Neural progenitor cell (in vitro differentiated cells): ENCODE measurements at places on chromosomes 16 and 17.

DNA sequence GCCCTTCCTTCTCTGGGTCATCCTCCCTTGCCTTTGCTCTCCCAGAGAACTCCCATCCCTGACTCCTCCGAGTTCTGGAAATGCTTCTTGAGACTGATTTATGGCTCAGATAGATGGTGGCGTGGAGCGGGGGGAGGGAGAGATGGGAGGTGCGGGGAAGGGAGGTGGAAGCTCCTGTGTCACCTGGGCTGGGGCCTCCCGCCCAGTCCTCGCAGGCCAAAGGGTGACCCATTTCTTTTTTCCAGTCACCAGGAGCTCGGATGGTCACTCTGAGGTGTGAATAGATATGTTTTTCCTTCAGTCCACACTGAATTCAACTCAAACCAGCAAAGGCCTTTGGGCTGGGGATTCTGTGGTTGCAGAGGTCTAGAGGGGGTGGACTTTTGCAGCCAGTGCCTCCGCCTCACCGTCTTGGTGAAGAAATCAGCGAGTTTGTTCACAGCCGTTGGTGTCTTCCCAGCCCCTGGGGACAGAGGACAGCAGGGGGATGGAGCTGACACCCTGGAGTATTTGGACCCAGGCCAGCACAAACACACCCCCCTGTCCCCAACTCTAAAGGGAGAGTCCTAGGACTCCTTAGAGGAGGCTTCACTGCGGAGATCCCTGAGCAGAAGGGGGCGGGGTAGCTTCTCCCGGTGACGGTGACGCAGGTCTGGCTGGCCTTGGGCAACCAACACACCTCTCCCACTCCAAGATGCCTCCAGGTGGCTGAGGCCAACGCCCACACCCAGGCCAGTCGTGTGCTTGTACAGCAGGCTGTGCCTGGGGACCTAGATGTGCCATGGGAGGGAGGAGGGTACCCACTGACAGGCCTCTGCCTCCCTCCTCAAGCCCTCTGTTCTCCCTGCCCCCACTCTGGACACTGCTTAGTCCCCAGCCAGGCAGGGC, 80.6 kb downstream of the AMFR start:
- DNase-seq: no peak

- DNase-seq: peak; percentile 76
Measured at GRCh38 chr17:81254955-81255717, 16.0 kb downstream of the NDUFAF8 start.

GRCh38 chr16:57137566-57138273, 45.3 kb downstream of the CPNE2 start:
- no peak for DNase-seq

DNA sequence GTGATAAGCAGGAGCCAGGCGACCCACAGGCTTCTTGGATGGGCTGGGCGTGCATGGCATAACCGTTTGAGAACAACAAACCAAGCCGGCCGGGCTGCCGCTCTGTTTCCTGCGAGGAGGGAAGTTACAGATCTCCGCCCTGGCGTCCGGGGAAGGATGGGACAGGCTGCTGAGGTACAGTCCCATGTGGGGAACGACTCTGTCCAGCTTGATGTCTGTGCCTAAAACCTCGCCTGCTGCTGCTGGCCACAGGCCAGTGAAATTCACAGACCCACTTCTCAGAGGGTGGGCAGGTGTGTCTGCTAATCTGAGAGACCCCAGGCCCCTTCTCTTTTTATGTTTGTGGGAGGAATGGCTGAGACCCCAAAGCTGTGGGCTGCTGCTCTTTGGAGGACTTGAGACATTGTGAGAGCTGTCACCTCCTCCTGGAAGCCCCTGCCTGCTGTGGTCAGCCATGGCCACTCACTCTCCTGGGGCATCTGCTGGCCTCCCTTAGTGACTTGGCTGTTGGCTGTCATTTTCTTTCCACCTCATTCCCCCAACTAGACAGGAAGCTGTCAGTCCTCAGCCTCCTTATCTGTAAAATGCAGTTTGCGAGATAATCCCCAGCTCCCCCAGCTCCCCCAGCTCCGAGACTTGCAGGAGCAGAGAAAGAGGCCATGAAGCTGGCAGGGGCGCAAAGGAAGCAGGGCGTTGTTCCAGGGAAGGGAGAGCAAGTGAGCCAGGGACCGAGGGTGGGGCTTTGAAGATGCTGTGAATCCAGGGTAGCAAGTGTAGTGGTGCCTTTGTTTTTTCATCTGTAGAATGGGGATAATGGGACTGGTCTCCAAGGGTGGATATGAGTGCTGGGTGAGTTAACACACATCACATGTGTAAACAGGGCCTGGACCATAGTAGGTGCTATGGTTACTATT, 51.0 kb downstream of the CMIP start:
- DNase-seq: no peak

DNA sequence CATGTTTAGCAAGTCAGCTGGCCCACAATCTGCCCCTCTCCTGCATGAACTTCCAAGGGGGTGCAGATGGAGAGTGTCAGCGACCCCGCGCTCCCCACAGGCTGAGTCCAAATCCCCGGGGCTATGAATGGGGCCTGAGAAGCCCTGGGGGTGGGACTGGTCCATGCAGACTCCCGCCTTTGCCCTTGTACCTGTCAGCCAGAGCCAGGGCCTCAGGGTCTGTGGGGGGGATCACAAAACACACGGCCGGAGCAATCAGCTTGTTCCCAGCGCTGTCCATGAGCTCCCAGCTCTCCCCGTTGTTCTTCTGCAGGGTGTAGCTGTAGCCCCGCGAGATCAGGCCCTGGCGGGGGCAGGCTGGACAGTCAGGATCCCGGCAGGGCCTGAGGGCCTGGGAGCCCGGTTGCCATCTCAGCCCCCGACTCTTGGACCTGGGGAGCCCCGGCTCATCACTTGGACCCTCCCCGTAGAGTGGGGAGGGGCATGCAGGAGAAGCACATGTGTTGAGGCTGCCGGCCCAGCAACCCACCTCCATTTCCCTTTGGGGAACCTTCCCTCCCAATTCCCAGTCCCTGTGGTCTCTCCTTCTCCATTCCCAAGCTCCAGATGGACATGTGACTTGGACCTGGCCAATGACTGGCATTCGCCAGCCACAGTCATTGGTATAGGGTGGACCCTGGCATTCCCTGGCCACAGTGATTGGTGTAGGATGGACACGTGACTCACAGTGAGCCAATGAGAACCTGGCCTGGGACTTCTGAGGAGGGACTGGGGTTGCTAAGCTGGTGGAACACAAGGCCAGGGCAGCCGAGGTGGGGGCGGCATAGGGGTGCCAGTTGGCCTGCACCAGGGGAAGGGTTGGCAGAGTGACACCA, 42.4 kb downstream of the PPL start:
- no peak for DNase-seq

GRCh38 chr17:5126719-5127488, 11.1 kb downstream of the USP6 start:
- no peak for DNase-seq

GRCh38 chr17:46026166-46027047, 27.4 kb downstream of the STH start:
- DNase-seq: no peak

GRCh38 chr16:50841081-50841886, 99.4 kb downstream of the CYLD start:
- peak; percentile 13 for DNase-seq

DNA sequence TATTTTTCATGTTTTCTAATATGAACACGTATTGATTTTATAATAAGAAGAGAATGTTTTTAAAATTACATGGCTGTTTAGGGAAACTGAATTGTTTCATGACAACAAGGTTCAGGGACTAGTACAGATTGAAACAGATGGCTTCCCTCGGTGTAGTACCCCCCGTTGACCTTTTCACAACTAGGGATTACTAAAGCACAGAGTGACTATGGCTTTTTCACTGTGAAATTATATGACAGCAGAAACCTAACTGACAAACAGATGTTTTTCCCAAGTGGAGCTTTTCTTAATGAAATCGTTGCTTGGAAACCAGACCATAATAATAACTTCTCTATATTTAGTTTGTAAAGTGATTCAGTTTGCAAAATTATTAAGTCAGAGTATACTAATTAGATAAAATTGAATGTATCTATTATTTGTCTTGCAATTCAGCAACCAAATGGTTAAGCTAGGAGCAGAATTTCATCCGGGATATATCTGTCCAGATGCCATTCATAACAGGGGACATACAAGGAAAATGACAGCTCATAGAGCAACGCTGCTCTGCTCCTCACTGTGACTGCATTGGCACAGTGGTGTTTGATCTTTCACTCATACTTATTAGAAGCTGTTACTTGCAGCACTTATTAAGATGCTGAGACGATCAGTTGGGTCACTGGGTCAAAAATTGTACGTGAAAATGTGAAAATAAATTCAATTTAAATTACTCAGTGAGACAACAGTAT, 111.7 kb downstream of the TANGO6 start:
- peak; percentile 64 for DNase-seq

- DNase-seq: no peak
Measured at GRCh38 chr17:2687074-2687418, 24.5 kb downstream of the CLUH start.

- no peak for DNase-seq
Measured at GRCh38 chr17:56351675-56352074, 198.4 kb downstream of the ANKFN1 start.

- no peak for DNase-seq
Measured at GRCh38 chr16:29738514-29738913, 7.3 kb downstream of the C16orf54 start.

- no peak for DNase-seq
Measured at GRCh38 chr17:81448442-81448841, 53.2 kb downstream of the BAHCC1 start.

GRCh38 chr17:31753011-31753410, 106.0 kb downstream of the COPRS start:
- no peak for DNase-seq

DNA sequence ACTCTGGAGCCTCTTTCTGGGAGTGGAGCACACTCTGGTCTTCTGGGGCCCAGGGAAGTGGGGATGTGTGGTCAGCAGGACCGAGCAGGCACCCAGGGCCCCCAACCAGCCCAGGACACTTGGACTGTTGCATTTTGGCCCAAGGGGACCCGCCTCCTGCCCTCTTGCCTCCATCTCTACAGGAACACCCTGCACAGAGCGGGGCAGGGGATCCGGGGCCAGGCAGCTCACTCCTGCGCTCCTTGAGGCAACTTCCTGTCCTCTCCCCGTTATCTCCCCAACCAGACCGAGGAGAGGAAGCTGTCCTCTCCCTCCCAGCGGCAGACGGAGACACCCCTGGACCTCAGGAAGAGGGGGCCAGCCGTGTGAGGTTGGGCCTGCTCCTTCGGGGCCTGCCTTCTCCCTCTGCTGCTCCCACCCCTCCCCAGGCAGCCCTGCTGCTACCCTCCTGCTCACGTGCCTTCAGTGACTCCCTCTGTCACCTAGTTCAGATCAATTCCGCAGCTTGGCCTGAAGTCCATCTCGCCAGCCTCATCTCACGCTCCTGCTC, 10.0 kb upstream of the ATP2A3 start:
- no peak for DNase-seq

DNA sequence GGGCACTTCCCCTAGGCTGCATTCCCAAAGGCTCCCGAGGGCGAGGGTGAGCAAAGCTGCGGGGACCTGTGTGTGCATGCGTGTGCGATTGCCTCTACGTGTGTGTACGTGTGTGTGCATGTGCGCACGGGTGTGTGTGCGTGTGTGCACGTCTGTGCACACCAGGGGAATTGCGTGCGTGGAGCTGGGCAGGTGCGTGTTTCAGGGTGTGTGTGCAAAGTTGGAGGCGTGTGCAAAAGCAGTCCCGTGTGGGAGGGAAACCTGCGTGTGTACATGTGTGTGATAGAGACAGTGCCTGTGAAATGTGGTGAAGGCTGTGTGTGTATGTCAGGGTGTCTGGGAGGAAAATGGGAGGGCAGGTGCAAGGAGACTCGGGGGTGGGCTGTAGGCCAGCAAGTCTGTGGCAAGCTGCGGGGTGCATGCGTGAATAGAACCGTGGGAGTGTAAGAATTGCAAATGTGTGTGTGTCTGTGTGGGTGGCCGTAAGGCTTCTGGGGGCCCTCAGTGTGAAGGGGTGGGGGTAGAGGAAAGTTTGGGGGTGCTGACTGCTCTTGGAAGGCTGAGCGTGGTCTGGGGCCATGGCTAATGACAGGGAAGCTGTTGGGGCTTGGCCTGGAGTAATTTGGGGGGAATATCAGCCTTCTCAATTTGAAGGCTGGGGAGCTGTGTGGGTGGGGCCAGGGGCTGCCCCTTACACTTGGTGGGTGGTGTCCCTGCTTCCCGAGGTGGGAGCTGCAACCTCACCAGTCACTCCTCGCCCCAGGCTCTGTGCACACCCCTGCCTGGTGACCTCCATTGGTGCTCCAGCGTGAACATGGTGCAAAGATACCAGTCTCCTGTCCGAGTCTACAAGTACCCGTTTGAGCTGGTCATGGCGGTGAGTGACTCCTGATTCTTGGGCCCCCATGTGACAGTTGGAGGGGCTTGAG, 644 bp downstream of the SEC14L5 start:
- DNase-seq: no peak

DNA sequence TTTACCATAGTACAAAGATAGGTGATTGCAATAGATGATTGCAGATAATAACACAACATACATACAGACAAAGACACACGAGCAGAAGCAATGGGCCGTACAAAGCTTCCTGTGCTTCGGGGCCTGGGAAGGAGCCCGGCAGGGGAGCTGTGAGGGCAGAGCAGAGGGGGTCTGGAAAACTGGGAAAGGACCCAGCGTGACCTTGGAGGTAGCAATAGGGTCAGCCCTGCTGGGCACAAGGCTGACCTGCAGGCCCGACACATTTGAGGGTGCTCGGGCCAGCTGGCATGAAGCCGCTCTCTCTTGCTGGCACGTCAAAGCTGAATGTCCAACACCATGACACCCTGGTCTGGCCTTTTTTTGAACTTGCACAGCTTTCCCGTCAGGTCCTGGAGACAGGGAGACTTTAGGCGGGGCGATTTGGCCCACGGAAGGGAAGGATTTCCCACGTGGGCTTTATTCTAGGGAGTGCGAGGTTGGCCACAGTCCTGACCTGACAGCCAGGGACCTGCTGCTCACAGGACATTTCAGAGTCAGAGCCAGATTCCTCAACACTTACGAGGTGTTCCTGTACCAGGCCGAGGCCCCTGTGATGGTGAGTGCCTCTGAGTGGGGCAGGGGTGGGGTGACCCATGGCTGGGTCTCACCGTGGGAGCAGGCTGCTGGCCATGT, 83.2 kb downstream of the NTN1 start:
- DNase-seq: no peak

DNA sequence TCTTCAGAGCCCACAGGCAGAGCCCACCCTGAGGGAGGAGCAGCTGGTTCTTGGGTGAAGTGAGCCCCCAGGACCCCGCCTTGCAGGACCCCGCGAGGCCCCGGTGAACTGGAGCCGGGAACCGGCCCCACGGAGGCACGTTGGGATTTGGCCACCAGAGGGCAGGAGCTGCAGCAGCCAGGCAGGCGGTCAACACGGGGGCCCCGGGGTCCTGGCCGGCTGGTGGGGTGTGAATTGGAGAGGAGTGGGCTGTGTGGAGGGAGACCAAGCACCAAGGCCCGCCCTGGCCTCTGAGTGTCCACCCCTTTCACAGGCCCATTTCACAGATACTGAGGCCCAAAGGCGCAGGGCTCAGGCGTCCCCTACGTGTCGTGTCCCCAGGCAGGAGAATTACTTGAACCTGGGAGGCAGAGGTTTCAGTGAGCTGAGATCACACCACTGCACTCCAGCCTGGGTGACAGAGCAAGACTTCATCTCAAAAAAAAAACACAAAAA, 2.2 kb downstream of the DPEP1 start:
- DNase-seq: peak; percentile 67
